ENCODE measurements at places on chromosomes 6 and 20.

- no peak for DNase-seq
Measured at GRCh38 chr6:18039481-18039880, 52.0 kb upstream of the KIF13A start.

GRCh38 chr6:136947037-136947436 lies 24.9 kb downstream of the SLC35D3 start:
- no peak for DNase-seq

GRCh38 chr6:151300267-151300991 lies 60.7 kb downstream of the AKAP12 start:
- DNase-seq, result no peak

DNA sequence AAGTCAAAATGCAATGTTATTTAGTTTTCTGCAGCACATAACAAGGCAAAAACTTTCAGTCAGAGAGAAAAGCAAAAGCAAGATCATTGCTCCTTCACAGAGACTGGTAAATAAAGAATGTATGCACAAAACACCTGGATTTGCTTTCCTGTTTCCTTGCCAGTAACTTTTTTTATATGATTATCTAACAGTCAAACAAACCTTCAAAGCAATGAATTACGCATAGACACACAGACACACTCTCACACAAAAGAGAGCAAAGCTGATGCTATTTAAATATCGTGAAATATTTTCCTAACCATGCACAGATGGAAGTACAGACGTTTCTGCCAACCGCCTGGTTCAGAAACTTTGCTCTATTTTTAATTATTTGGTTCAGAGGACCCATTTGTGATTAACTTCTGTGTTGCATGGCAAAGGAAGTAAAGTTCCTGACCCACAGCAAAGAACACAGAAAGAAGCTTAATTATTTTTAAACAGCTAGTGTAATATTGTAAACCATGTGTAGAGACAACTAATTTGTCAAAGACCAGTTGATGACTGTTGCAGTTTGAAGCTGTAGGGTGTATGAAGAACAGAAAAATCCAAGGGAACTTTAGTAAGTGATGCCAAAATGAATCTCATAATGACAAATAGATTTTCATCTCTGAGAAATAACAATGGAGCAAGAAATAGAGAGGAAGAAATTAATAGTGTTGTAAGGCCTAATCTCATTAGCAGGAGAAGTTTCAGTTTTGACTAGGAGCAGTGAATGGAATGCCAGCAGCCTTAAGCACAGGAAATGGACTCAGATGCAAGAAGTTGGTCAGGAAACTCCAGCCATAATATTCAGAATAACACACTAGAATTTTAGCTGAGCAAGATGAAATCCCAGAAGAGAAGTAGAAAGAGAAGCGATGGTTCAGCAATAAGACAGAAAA lies 24.1 kb downstream of the ATXN1 start:
- no peak for DNase-seq

DNA sequence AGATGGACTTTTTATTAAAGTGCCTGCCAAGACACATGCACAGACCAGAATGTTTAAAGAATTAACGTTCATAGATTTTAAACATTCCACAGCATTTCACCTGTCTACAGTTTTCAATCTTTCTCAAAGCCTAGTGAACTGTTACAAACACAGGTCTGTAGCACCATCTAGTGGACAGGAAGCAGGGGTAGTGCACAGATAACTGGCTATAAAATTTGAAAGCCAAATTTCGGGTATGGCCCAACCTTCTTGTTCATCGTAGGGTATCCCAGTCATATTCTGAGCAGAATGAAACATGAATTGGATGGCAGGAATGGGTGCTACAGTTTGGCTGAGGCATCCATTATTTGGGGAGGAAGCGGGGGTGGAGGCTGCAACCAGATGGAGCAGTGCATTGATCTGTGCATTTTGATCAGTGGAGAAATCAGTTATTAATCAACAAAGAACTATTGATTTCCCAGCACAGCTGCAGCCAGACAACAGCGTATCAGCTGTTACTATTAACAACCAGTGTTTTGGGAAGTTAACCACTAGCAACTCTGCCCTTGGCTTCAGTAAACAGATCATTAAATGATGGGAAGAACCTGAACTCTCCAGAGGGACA lies 56.1 kb upstream of the B3GAT2 start:
- DNase-seq, result no peak

DNA sequence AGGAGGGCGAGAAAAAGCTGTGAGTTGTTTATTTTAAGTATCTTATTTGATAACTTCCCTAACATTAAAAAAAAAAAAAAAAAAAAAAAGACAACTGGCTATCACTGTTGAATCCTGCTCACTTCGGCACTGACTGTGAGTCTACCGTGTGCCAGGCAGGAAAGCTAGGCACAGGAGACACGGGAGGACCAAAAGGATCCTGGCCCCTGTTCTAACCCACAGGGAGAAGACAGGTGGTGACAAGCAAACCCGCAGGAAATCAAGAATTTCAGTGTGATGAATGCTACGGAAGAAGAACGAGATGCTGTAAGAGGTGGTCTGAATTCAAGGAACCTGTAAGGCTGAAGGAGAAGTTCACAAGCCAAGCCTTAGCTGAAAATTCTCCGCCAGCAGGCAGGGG lies 94.7 kb upstream of the NFATC2 start:
- no peak for DNase-seq

- no peak for DNase-seq
Measured at GRCh38 chr20:34663213-34663943, 13.5 kb downstream of the PIGU start.

- DNase-seq, result no peak
Measured at GRCh38 chr6:41000248-41000647, 38.8 kb downstream of the UNC5CL start.

DNA sequence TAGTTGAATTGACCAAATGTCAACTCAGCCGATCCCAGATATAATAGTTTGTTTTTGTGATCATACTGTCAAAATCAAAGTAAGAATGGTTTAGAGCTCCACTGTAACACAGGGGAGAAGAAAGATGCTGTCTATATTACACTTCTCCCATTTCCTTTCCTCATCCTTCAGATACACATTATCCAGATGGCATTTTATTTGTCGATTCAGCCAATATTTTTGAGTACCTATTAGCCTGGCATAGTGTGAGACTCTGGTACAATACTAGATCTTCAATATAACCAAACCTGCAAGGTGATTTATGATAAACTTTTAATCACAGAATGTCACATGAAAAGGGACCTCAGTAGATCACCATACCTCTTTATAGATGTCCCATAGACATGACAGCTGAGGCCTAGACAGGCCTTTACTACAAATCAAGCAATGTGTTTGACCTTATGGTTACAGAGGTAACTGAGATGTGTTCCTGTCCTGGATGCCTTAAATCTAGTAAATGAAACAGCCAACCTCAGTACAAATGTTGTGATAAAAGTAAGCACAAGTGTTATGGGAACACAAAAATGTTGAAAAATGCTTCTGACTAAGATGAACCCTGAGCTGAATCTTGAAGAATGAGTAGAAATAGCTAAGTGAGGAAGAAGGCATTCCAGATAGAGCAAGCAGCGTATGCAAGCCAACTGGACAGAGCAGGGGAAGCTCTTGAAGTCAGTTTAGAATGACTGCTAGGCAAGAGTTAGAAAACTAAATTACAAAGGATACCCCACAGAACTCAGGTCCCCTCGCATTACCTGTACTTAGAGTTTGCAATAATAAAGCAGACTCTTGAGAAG lies 1.9 kb downstream of the FBXO9 start:
- no peak for DNase-seq

GRCh38 chr6:18507561-18507960 lies 120.4 kb downstream of the RNF144B start:
- no peak for DNase-seq

GRCh38 chr20:64193058-64193457 lies 28.8 kb downstream of the MYT1 start:
- DNase-seq, result no peak

- DNase-seq, result no peak
Measured at GRCh38 chr6:137246791-137247202, 27.6 kb upstream of the IFNGR1 start.

DNA sequence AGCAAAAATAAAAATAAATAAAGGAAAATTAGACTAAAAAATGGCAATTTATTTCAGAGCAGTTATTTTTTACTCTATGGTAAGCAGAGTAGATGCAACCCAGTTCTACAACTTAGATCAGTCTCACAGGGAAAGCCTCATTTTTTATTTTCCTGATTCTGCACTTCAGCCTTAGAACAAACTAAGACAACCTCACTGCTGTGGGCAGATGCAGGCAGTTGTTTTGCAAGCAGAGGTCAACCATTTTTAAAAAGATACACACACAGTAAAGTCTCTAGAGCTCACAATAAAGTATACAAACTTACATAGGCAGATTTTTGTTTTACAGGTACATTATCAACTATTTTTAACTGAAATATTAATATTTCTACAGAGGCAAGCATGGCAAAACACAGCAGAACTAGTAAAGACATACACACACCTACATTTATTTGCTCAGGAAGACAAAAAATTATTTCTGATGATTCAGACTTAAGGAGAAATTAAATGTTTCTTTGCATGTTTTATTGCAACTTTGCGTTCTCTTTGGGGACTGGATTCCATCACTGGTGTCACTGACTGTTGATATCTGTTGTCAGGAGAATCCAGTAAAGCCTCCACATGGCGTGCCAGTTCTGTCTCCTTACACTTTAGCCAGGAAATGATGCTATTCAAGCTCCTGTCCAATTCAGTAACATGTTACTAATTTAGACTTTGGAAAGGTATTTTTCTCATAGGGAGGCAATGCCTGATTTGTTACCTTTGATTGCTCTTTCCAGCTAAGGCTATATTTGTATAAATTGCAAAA lies 102.7 kb downstream of the TRDN start:
- DNase-seq, result no peak

DNA sequence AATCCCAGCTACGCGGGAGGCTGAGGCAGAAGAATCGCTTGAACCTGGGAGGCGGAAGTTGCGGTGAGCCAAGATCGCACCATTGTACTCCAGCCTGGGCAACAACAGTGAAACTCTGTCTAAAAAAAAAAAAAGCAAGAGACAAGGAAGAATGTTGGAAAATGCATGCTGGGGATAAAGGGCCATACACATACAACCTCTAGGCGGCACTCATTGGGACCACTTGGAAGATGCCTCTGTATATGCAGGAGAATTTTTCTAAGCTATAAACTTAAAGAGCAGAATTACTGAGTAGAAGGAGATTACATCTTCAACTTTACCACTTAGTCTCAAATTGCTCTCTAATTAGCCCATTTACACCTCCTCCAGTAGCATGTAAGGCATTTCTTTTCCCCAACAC lies 42.8 kb downstream of the ZBTB9 start:
- no peak for DNase-seq

GRCh38 chr6:15457121-15457650 lies 205.6 kb downstream of the DTNBP1 start:
- no peak for DNase-seq

DNA sequence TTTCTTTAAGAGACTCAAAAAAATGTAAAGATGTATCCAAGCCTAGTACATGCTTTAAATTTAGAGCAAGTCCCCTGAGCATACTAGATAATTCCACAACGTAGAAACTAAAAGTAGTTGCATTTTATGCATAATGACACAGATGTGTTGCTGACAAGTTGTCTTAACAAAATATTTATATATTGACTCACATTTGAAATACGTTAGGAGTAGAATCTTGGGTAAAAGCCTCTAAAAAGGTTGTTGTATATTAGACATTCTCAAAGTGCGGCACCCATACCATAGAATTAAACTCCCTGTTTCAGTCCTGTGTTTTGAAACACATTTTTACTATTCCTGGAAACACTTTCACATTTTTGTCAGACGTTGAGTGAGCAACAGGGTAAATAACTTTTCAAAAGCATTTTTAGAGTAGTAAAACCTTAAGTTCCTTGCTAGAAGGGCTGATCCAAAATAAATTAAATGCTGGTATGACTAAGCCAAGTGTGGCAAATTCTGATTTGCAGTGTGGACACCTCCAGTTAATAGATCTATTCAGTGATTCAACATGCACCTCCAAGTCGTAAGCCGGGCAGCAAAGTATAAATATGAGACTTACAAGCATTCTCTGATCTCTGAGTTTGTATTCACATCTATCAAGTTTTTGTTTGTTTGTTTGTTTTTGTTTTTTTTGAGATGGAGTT lies 97.5 kb downstream of the GMDS start:
- DNase-seq, result no peak

- DNase-seq, result no peak
Measured at GRCh38 chr20:12575352-12576095, 433.2 kb upstream of the SPTLC3 start.

DNA sequence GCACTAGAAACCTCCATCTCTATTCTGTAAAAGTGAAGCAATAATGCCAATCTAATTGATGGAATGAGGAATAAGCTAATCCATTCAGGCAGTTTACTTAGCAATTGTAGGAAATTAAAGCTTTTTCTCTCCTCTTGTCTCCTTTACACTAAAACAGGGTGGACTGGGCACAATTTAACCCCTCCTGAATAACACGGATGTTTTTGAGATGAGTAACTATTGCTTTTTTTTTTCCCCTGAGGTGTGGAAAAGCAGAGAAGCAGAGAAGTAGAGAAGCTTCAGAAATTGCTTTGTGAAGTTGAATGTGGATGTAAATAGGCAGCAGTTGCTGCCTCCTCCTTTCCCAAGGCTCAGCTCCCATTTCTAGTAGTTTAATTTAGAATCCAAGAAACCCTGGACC lies 40.0 kb upstream of the GCNT2 start:
- DNase-seq, result no peak

DNA sequence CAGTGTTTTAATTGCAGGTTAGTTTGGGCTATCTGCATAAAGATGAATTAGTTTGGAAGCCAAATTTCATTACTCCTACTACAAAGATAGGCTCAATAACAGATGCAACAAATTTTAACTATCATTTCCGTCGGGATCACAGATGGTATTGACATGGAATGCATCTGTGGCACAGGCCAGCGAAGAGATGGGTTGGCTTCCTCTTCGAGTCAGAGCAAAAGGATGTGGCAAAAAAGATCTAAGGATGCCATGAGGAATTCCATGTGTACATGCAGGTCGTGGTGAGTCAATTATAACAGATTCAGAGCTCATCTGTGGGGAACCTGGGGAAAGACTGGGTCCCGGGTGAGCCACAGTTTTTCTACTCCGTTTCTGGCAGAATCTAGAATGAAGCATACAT lies 83.0 kb upstream of the CITED2 start:
- DNase-seq, result no peak

- no peak for DNase-seq
Measured at GRCh38 chr6:125791151-125791819, 525 bp downstream of the NCOA7 start.

- DNase-seq, result no peak
Measured at GRCh38 chr20:13355941-13356486, 134.9 kb downstream of the ISM1 start.

GRCh38 chr20:57323034-57323433 lies 6.6 kb upstream of the SPO11 start:
- no peak for DNase-seq

- no peak for DNase-seq
Measured at GRCh38 chr6:32226434-32226833, 2.6 kb upstream of the NOTCH4 start.

DNA sequence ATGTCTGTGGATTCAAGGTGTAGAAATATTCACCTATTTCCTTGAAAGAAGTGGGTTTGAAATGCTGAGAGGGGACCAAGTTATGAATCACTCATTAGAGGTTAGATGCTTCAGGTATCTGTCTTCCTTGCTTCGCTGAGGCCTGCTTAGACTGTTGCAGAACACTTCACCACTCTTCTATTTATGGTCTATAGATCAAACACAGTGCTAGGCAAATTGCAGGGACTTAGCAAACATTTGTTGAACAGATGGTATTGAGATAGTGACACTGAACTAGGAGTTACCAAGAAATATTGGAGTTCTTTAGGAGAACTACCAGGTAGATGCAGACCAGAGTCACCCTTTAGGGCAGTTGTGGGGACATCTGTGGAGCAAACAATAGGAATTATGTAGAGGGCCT lies 123.8 kb downstream of the RFPL4B start:
- no peak for DNase-seq

Measured in stimulated activated CD4-positive, alpha-beta T cell treated with anti-CD3 and anti-CD28 coated beads, TNF-alpha, amount 100 ng/mL, for 4 hours (primary cell).